Esophagus mucosa (tissue), 1 donor: ENCODE measurements at places on chromosomes 11 and 22. TPM values are rescaled to one million over a fixed set of nuclear protein-coding genes. Genes with fewer than 3 reads are reported as not detected.
A peak's percentile ranks its signal among the peaks of the same experiment; 100 is the strongest.

The C22orf23 gene
- not detected for total RNA-seq

The TMPRSS6 gene
- total RNA-seq, result not detected

The HBB gene
- 20.2 TPM for total RNA-seq

The RTN4R gene
- total RNA-seq, result 3.9 TPM

The KREMEN1 gene
- 72.9 TPM for total RNA-seq

GRCh38 chr11:116879800-116880625 lies 42.6 kb upstream of the APOA1 start:
- peak; percentile 79 for ATAC-seq

DNA sequence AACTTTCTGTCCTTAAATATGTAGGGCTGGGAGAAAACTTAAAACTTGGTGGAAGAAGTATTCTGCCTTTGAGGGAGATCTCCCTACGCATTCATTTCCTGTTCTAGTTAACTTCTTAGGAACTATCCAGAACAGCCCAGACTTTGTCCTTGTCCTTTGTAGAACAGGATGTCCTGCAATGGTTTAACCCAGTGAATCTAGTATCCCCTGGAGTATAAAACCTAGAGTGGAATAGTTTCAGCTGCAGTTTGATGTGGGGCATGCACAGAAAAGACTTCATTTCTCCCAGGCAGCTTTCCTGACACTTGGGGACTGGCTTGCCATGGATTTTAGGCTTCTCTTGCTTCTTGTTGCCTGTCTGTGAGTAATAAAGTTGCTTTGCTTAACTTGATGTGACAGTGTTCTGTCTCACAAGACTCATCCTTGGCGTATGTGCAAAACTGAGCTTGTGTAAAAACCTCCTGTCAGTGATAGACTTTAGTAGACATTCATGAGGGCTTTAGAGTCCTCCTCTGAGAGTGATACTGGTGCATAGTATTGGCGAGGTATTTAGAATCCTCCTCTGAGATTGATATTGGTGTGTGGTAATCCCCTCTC lies 28.2 kb downstream of the ARHGAP42 start:
- ATAC-seq, result no peak

DNA sequence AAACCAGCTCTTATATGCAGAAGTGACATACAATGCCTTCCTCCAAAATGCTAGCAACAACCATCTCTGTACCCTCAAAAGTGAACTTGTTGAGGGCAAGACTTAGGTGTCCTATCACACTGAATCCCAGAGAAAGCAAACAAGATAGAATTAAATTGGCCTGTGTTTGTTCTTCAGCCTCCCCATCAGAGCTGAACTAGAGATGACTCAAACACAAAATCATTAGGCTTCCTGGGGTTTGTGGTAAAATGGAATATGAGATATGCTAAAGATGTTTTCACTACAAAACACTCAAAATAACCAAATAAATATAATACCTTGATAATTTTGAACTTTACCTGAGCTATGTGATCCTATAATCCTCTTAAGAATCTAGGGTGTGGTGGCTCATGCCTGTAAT lies 31.6 kb downstream of the ZNF214 start:
- no peak for ATAC-seq

- ATAC-seq, result no peak
Observed at GRCh38 chr22:33897448-33897835, 22.8 kb downstream of the LARGE1 start.

DNA sequence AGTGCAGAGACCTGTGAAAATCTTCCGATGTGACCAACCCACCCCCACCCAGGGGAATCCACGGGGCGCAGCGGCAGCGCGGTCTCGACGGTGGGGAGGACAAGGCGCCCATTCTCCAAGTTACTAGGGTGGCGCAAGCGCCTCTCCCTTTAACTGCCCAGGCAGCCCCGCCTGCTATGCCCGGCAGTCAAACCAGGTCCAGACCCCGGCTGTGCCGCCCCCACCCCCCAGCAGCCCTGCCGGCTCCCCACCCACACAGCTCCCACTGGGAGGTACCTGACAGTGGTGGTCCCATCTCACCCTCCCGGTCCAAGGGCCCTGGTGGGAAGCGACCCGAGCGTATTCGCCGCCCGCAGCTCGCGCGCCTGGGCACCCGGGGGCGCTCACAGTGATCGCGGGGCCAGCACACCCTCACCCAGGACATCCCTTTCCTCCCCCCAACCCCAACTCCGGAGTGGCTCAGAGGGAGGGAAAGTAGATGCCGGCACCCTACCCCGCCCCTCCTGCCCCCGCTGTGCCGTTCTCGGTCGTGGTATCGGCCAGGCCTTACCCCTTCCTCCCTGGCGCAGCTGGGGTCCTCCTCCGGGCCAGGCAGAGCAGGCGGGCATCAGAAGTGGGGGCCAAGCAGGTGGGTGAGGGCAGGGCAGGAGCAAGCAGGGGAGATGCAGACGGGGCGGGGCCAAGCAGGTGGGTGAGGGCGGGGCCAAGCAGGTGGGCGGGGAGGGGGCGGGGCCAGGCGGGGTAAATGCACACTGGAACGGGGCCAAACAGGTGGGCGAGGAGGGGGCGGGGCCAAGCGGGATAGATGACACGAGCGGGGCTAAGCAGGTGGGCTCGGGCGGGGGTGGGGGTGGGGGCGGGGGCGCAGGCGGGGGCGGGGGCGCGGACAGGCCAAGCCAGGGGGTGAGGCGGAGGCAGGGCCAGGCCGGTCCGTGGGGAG lies at the start of gene TRPM5:
Gene TRPM5, minus strand, starts transcription at position 634 of the 940 bp plus-strand sequence. CDS start 21,478 bp downstream, outside the sequence.
- peak; percentile 22 for ATAC-seq

- peak; percentile 66 for ATAC-seq
Observed at GRCh38 chr11:83004746-83005556, 66.7 kb downstream of the RAB30 start.

DNA sequence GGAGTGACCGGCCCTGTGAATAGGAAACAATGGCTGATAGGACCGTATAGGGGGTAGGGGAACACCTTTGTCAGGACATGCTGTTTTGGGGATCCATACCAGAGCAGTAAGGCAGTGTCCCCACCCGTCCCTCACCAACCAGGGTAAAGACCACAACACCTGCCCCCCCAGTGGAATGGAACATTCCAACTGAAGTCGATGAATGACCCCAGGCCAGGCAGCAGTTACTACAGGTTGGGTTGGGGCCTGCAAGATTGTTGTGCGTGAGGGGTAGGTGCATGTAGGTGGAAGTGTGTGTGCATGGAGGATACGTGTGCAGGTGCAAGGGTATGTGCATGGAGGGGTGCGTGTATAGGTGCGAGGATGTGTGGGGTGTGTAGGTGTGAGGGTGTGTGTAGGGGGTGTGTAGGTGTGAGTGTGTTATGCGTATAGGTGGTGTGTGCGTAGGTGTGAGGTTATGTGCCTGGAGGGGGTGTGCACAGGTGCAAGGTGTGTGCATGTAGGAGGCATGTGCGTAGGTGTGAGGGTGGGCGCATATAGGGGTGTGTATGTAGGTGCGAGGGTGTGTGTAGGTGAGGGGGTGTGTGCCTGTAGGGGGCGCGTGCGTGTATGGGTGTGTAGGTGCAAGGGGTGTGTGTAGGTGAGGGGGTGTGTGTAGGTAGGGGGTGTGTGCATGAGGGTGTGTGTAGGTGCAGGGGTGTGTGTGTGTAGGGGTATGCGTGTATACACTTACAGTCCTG lies 32.9 kb downstream of the PISD start:
- no peak for ATAC-seq

GRCh38 chr11:109247071-109247470 lies 174.9 kb upstream of the C11orf87 start:
- no peak for ATAC-seq

- ATAC-seq, result no peak
Observed at GRCh38 chr11:80393210-80393609, 952.4 kb upstream of the TENM4 start.
